ENCODE measurements at places on chromosomes 5 and 9.

- DNase-seq: no peak
Measured at GRCh38 chr5:147659166-147659929, 123.2 kb downstream of the JAKMIP2 start.

DNA sequence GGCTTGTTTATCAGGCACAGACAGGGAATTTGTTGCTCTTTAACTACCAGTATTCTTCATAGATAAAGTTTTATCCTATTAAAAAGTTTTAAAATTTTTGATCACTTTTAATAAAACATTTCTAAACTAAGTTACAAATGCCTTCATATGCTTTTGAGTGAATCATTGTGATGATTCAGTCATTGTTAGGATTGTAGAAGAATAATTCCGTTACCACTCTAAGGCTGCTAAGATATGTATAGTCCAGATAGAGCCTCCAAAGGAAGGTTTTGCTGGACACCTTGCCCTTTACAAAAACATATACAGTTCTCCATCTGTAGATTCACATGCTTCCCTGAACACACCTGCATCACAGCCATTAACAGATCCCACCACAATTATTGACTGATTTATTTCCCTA, 233.7 kb downstream of the SPOCK1 start:
- DNase-seq: no peak

GRCh38 chr5:82365744-82366228, 87.6 kb upstream of the RPS23 start:
- DNase-seq: no peak

DNA sequence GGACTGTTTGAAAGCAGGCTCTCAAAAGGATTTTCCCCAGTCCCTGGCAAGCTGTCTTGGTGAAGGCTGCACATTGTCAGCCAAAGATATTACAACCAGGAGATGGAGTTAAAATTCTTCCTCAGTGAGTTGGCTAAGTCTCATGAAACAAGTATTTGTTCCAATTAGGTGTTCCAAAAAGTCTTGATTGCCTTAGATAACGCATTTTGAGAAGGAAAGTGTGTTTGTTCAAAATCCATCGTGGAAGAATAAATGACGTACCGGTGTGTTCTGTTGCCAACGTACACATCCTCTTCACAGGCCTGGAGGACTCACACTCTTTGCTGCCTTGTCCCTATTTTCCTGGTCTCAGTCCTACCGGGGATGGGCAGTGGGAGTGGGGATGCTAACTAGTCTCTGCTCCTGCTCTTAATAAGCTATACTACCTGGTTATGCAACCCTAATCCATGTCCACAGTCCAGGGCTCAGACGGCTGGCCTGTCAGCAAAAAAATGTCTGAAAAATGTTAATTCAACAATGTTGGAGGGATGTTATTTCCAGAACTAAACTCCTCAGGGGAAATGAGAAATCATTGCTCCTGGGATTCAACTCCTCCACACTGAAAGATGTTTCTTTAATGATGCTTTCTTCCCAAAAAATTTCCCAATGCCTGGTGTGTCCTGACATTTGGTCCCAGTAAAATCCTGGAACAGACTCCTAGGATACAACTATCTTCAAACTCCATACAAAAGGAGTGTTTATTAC, 175.3 kb upstream of the KLF9 start:
- no peak for DNase-seq

- no peak for DNase-seq
Measured at GRCh38 chr9:16469184-16469583, 401.3 kb downstream of the BNC2 start.

DNA sequence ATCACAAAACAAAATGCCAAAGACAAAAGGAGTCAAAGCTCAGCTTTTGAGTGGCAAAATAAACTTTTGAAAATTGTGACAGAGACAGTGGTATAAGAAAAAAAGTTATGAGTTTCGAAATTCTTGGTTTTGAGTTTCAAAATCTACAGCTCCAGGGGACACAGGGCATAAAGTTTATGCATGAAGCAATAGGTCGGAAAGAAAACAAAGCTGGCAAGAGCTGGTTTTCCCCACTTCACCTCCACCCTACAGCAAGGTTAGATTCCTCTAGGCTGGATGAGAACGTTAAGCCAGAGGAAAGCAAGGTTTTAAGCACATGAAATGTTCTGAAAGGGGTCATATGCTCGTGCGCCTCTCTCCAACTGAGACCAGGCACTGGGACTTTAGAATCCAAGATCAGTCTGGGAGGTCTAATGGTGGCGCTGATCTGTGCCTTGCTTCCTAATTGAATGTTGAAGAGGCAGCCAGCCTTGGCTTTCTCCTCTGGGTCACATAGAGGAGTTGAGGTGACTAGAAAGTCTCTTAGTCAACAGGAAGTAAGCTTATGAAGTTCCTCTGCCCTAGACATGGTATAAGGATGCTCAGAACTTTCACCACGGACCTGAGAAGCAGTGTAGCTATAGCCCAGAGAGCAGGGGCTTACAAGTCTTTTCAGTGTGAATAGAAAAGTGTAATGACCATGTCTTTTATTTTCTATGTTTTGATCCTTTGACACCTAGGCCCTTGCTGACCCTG, 167.7 kb upstream of the DMAC1 start:
- no peak for DNase-seq

GRCh38 chr9:110755179-110755578, 86.6 kb downstream of the MUSK start:
- no peak for DNase-seq

DNA sequence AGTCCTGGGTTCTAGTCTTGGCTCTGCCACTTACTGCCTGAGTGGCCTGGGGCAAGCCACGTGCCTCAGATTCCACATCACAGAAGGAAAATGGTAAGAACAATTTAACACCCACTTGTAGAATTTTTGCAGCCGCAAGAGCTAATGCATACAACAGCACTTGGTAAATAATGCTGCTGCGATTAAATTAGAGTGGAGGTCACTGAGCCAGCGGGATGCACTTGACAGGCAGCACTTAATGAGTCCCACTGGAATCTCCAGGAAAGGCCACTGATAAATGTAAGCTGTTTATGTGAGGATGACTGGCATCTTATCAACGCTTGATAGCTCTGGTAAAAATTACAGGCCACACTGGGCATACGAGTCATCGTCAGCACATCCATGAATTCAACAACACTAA, 59.4 kb upstream of the UBTD2 start:
- DNase-seq: no peak

GRCh38 chr9:77510666-77511065, 137.5 kb downstream of the GNA14 start:
- DNase-seq: no peak
